Smooth muscle cell of the brain vasculature (primary cell): ENCODE measurements at places on chromosomes 12 and 14.

DNA sequence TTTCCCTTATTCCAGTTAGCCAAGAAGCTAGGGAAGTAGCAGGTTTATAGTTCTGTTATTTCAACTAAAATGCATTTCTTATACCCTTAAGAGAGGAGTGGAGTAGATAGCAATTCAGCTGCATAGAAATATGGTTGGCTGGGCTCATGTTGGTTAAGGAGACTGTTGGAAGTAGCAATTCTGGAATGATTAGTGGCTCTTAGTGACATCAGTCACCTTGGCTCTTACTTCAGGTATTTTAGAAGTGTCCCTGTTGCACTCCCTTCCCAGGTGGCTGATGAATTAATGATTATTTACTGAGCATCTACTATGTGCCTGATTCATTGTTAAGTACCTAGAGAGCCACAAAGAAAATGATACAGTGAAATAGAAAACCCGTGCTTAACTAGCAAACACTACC is 128.1 kb downstream of the MGST1 start:
- DNase-seq, result no peak

DNA sequence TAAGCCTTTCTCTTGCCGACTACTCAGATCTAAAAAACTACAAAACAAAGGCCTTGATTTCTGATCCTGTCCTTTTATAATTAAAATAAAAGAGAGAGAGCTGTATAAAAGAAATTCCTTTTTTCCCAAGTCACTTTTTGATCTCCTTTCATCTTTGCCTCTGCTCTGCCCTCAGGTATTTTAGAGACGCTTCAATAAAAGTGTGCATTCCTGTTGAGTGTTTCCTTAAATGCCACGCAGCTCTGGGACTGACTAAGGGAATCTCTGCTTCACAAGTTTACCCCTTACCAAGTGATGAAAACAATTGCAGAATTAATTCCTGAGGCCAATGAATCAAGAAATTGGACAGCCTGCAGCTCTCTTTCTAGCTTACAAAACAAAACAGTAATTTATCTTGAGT is 1109.8 kb downstream of the TMTC2 start:
- DNase-seq, result no peak

- peak; percentile 99 for DNase-seq
These were observed at the start of gene RPS6KA5 for GRCh38 chr14:91060351-91061055. Gene RPS6KA5 (minus strand): TSS chr14:91060641. CDS start chr14:91060434, 207 bp downstream.

- no peak for DNase-seq
These were observed 723 bp upstream of the LRP10 start for GRCh38 chr14:22870811-22871223.

GRCh38 chr14:34386865-34387485 is 75.1 kb downstream of the SPTSSA start:
- DNase-seq, result no peak
